SK-N-DZ (cell line): ENCODE measurements at places on chromosomes 16 and 17.

GRCh38 chr16:57028086-57028485 lies 38.7 kb downstream of the NLRC5 start:
- no peak for DNase-seq

DNA sequence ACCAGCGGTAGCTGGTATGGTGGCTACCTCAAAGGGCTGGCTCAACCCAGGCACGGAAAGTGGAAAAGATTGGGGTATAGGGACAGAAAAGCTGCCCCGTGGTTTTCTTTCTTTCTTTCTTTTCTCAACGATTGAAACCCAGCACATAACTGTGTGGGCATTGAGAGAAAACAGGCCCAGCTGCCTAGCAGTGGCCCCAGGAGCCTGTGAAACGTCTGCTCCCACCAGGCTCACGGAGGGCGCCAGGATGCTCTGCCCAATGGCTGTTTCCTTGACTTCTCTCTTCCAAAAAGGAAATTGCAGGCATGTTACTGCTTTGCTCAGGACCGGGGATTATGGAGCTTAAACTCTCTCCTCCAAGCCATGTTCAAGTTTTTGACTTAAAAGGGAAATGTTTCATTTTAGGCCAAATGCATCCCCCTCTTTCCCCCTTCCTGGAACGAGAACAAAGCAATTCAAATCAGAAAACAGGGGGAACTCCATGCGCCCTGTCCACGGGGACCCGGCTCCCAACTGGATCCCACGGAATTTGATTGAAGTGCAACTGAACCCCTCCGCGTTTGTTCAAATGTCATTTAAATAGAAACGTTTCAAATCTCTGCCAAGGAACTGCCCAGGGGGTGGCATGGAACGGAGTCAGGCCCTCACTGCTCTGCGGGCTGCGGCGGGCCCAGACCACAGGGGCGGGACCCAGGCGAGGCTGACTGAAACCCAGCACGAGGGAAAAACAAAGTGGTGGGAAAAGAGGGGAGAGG lies 133.5 kb downstream of the RGS9 start:
- DNase-seq = no peak

DNA sequence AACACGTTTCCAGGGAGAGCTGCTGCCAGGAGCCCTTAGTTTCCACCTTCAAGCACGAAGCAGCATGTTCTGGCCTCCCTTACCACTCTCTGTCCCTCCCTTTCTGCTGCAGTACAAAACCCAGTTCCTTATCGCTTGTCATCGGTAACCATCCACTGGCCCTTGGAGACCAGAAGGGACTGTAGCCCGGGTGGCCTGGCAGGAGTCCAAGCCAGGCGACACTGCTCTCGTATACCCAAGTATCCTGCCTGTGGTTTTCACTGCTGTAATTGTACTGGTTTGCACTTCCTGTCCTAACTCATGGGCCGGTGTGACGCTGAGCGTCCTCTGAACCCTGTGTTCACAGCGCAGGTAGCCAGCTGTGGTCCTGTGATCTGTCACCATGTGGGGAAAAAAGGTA lies 81.1 kb downstream of the MAF start:
- no peak for DNase-seq

DNA sequence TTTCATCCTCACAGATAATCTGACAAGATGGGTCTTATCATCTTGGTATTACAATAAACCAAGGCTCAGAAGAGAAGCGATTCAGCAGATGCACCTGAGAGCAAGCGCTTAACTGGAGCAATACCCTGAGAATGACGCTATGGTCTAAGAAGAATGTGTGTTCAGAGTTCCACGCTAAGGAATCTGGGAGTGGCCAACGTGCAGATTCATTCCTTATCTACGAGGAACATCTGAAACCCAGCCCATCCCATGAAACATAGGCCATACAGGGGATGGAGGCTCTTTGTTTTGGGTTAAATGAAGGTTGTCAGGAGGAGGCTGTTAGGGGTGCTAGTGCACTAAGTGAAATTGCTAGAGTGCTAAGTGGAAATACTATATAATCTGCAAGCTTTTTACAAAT lies 28.5 kb upstream of the KDM8 start:
- DNase-seq = no peak

DNA sequence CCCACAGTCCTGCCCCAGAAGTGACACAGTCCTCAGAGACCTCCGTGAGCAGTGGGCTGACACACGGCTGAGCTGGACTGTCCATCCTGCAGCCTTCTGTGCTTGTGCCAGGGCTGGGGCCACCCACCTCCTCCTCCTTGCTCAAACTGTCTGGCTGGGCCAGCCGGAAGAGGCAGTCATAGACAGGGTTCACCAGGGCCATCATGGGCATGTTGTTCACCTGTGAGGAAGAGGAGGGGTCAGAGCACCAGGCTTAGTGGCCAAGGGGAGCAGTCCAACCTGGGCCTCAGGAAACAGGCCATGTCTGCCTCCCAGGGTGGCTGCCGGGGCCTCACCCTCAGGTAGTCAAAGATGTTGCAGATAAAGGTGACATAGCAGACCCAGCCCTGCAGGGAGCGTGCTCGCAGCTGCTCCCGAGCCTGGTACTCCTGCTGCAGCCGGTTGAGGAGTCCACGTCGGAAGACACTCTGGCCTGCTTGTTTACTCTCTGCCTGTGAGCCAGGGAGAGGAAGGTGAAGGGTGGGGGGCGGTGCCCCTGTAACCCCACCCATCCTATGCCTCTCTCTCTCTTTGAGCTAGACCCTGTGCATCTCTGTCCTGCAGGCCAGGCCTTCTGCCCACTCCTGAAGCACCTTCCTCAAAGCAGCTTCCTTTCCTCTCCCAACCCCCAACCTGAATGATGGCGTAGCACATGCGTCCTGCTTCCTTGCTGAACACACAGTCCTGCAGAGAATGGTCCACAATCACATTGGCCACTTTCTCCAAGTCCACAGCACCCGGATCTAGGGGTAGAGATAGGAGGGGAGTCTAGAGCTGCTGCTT lies 3.4 kb downstream of the MIF4GD start:
- peak; percentile 63 for DNase-seq

DNA sequence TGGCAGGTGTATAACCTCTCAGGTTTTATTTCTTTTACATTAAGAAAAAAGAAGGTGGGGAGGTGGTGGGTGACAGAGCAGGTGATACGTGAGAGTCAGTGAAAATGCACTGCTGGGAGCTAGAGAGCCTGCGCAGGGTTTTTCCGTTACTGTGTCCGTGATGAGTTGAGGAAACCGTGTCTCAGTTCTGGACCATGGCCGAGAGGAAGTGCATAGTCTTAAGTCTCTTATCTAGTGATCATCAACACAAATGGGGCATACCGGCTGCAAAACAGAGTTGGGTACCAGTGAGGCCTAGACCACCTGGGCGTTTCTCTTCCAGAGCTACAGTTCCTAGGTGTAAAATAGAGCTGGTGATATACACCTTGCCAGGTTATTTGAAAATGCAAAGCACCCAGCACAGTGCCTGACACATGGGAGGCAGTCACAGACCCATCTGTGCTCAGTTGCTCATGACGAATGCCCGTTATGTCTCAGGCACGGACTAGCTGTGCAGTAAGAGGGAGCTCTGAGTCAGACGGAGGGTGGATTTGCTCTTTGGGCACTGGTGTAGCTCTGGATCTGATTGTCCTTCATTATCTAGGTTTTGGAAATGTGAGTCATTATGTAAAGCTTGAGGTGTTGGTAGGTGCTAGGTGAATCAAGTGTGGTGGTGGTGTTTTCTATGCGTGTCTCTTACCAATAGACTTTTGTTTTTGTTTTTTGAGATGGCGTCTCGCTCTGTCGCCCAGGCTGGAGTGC lies 60.9 kb downstream of the RPTOR start:
- DNase-seq = no peak

DNA sequence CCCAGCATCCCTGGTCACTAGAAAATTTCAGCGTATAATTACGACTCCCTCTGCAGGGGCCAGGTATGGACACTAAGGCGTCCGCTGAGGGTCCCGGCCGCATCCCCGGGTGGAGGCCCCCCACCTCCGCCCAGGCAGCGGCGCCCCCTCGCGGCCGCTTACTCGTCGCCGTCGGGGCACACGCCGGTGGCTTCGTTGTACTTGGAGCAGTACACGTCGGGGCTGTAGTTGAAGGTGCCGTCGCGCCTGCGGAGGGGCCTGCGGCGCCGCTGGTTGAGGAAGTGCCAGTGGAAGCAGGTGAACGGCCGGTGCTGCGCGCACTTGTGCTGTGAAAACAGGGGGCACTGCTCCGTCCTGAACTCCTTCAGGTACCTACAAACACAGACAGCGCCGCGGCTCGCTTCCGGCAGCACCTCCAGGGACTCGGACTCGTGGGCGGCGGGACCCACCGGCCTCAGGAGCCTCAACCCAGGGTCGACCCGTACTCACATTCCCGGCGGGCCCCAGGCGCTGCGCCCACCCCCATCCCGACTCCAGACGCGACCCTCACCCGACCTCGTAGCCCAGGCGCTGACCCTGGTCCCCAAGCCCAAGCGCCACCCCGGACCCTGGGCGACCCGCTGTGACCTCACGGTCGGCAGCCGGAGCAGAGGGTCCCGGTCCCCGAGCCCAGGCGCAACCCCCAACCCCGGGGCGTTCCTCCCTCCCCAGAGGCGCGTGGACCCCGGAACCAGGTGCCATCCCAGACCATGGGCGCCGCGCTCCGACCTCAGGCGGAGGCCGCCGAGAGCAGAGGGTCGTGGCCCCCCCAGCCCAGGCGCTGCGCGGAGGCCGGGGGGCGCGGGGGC lies 596 bp downstream of the UNKL start:
- DNase-seq = peak; percentile 66

GRCh38 chr17:83179811-83180210 lies 100.4 kb downstream of the METRNL start:
- DNase-seq = no peak

- DNase-seq = no peak
Measured at GRCh38 chr17:36722903-36723263, 121.5 kb downstream of the MRM1 start.

DNA sequence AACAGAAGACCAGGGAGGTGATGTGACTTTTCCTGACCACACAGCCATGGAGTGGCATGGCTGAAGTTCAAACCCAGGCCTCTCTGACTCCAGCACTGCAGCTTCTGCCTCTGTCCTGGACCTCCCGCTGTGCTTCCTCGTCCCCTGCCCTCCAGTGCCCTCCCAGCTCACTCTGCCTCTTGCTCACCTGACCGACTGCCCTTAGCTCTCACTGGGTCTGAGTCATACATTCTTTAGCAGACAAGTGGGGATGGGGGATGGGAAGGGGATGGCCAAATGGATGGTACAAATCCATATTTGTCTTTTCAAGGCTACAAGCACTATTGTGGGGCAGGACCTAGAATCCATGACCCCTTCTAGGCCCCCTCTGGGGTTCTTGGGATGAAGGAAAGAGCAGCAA lies 33.0 kb downstream of the PITPNM3 start:
- DNase-seq = no peak

GRCh38 chr17:79676796-79677195 lies 53.9 kb upstream of the ENPP7 start:
- no peak for DNase-seq

- no peak for DNase-seq
Measured at GRCh38 chr17:45229681-45230409, 8.2 kb downstream of the FMNL1 start.

DNA sequence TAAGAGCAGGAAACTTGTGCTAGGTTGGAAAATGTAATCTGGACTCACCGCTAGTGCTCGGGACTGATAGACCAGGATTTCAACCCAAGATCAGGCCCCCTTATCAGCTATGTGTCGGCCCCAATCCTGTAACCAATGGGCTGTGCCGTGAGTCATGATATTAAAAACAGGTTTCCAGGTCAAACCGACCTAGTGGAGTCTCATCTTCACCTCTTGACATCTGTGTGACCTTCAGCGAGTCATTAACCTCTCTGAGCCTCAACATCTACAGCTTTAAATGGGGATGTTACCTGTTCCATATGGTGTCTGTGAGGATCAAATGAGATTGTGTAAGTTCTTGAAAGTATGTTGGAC lies 512 bp downstream of the PMM2 start:
- DNase-seq = no peak

GRCh38 chr17:14580499-14580898 lies 279.6 kb downstream of the HS3ST3B1 start:
- no peak for DNase-seq

GRCh38 chr16:54280751-54281150 lies 5.8 kb downstream of the IRX3 start:
- DNase-seq = no peak

- DNase-seq = peak; percentile 69
Measured at GRCh38 chr16:67481561-67482232, 740 bp upstream of the ATP6V0D1 start.

GRCh38 chr16:30941600-30942425 lies 7.1 kb upstream of the ORAI3 start:
- peak; percentile 65 for DNase-seq

- no peak for DNase-seq
Measured at GRCh38 chr17:40705584-40705983, 2.0 kb upstream of the KRT24 start.

DNA sequence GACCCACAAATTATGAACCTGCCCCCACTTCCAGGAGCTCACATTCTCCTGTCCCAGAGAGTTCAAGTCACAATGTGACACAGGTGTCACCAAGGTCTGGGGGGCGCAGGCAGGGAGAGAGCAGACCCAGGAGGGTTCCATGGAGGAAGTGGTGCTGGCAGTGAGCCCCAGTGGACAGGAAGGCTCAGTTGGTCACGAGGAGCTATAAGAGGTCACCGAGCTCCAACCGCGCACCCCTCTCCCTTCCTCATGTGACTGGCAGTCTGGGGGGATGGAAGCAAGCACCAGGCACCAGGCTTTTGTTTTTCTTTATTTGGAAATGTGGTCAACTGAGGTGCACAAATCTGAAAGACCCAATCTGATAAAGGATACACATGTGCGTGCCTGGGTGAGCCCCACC lies 2.5 kb downstream of the ITGAD start:
- no peak for DNase-seq
